HuH-7.5 (cell line): ENCODE measurements at places on chromosomes 1 and 21.

DNA sequence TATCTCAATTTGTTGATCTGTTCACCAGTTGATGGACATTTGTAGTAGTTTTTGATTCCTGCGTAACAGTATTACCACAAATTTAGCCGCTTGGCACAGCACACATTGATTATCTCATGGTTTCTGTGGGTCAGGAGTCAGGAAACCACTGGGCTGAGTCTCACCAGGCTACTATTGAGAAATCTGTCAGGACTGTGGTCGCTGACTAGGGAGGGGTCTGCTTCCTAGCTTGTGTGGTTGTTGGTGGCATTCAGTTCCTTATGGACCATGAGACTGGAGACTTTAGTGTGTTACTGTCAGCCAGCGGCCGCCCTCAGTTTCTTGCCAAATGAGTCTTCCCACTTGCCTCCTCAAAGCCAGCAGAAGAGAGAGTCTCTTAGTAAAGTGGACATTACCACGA lies 9.8 kb downstream of the PEX14 start:
- DNase-seq, result no peak

DNA sequence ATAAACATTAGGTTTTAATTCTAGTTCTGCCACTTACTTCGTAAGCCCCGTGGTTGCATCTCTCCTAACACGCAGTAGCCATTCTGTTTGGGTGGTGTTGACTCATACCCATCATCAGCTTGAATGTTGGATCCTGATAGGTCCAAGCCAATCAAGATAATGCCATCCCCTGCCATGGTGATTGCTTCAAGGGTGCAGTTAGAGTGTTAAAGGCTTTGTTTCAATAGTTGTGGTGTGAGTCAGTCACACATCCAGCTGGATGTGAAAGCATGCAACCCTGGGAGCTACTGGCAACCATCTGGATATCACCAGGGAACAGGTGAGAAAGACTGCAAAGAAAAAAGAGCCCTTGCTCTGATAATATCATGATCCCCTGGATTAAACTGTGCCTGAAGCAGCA lies 69.1 kb downstream of the OMA1 start:
- no peak for DNase-seq

DNA sequence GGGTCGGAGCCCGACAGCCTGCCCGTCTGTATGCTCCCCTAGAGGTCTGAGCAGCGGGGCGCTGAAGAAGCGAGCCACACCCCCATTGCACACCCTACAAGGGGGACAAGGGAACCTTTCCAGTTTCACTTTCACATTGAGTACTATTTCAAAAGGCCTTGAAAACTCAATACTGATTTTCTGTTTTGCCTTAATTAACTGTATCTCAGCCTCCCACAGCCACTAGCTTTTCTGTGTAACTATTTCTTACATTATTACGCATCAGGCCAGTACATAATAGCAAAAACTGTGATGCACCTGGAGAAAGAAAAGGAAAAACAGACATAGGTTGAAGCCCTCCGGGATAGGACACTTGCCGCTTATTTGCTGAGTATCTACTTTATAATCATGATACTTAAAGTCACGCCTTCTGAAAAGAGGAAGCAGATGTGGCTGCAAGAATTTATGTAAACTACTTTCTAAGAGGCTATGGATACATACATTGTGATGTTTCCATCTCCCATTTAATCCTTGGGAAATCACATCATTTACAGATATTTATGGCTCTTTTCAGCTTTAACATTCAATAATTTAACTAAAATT lies 1719.5 kb downstream of the MRPL39 start:
- no peak for DNase-seq

- no peak for DNase-seq
Measured at GRCh38 chr1:107997866-107998265, 32.9 kb upstream of the VAV3 start.

DNA sequence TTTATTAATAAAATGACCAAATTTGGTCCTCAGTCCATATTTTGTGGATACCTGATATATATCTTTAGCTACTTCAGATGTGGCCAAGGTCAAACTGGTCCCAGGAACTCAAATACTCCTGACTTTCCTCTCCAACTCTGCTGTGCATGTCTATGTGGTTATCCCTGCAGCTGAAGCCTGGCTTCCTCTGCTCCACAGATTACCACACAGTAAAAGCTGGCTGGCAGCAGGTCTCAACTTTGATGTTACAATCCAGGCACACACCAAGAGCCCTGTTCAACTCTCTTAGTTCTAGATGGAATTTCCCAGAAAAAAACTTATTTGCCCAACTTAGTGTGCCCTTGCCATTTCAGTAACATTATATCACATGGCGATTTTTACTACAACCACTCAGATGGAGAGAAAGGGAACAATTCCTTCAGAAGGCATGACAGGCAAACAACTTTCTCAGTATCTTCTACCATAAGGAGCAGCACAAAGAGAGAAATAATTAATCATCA lies 479.5 kb downstream of the PLPP3 start:
- DNase-seq, result no peak

DNA sequence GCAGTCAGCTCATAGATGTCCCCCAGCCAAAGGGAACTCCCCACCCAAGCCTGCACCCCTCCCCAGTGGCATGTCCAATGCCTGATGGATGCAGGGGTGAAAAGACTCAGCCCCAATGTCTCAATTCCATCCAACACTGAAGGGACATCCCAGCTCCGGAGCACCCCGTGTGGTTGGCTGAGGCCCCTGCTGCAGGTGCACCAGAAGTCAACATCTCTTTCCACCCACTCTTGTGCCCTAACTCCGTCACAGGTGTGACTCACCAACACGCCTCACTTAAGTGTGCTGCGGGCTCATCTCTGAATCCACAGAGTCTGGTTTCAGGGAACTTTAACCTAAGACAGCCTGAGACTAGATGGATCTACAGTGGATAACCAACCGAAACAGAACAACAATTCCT lies 40.9 kb upstream of the ZBTB18 start:
- DNase-seq, result no peak

DNA sequence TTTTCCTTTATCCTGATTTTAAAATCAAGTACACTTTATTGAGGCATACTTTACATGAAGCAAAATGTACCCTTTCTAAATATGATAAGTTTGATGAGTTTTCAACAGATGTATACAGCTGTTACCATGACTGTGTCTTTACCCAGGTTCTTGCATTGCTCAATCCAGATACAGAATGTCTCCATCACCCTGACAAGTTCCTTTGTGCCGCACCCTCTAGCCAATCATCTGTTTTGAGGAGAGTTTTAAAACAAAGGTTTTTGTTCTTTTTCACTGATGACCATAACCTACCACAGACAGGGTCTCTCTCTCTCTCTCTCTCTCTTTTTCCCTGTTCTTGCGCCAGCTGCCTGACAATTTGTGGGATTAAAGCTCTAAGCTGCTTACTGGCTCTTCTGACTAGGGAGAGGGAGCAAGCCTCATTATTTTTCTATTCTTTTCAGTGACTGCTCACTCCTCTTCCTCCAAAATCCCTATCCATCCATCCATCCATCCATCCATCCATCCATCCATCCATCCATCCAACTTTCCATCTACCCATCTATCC lies 1.2 kb upstream of the KCNE1 start:
- DNase-seq, result no peak

DNA sequence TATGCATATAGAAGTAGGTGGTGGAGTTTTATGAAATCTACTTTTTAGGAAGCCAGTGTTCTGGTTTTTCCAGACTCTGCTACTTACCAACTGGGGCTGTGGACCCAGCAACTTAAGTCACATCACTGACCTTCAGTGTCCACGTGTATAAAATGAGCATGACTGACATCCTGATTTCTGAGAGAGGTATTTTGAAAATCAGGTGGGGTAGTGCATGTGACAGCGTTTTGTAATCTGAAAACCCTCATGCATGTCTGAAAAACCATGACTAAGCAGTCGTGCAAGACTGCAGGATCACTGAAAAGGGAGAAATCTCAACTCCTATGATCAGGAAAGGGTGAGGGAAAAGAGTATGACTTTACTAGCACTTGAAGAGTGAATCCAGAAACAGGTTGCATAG lies 26.1 kb downstream of the CR1L start:
- DNase-seq, result no peak

- DNase-seq, result no peak
Measured at GRCh38 chr1:90864681-90865080, 147.6 kb upstream of the BARHL2 start.

GRCh38 chr1:156154317-156154749 lies 948 bp downstream of the SEMA4A start:
- DNase-seq, result no peak

DNA sequence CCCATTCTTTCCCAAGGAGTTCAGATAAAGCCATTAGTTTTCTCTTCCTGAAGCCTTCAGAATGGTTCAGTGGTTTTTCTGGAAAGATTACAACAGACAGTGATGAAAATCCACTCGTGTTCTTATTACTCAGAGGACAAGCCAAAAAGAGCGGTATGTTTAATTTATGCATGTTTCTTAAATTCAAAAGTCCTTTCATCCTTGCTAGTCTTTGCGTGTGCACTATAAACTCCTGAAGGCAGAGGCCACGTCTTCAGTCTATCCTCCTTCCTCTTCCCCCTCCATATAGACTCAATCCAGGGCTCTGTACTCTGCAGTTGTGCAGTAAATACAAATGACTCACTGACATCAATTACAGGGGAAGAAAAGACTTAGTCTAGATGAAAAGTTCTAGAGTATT lies 409.2 kb upstream of the PLXNA2 start:
- no peak for DNase-seq

- DNase-seq, result no peak
Measured at GRCh38 chr1:152502496-152503180, 8.0 kb upstream of the LCE5A start.

DNA sequence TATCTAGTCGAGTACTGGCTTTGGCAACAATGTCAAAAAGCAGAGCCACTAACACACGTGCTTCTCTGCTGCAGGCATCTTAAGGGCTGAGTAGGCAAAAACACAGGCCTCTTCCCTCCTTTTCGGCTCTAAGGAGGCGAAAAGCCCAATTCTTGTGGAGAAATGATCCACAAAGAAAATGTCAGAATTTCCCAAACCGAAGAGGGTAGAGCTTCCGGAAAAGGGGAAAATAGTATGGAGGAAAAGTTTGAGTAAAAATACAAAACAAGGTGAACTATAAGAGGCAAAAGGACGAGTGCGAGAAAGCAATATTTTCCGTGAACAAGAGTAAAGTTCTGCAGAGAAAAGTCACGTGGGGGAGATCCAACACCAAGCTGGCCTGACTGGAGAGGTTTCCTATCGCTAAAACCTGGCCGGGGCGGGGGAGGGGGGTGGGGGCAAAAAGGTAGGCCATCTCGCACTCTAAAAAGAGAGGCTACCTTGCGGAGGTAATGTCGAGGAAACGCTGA lies 551 bp downstream of the ZRANB2 start:
- no peak for DNase-seq

- DNase-seq, result no peak
Measured at GRCh38 chr1:206100226-206100815, 16.9 kb downstream of the AVPR1B start.

GRCh38 chr21:15875286-15875685 lies 145.5 kb downstream of the USP25 start:
- DNase-seq, result no peak

- no peak for DNase-seq
Measured at GRCh38 chr1:63326106-63326472, 3.7 kb downstream of the FOXD3 start.

DNA sequence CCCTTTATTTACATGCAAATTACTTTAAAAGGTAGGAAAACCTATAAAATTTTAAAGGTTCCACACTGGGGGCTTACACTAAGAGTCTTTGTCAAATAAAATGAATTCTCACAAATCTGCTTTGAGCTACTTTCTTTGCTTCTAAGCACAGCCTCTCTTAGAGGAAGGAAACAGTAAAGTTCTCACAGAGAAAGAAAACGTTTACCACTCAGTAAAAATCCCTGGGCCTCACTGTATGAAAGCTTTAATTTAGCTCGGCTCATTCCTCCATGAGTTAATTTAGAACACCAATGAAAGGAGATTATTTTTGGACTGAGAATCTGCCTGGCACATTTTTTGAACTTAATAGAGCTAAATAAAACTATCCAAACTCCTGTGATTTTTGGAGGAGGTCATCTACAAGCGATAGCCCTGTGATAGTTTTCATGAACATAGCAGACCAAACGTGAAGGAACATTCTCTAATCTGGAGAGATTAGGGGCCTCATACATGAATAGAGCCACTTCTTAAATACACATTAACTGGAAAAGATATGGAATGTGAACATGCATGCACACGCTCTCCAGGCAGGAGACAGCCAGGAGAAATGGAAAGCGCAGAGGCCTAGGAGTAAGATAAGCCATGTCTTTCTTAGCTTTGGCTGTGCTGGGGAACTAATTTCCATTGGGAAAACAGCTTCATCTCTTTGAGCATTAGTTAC lies 32.8 kb downstream of the PRRX1 start:
- DNase-seq, result no peak

DNA sequence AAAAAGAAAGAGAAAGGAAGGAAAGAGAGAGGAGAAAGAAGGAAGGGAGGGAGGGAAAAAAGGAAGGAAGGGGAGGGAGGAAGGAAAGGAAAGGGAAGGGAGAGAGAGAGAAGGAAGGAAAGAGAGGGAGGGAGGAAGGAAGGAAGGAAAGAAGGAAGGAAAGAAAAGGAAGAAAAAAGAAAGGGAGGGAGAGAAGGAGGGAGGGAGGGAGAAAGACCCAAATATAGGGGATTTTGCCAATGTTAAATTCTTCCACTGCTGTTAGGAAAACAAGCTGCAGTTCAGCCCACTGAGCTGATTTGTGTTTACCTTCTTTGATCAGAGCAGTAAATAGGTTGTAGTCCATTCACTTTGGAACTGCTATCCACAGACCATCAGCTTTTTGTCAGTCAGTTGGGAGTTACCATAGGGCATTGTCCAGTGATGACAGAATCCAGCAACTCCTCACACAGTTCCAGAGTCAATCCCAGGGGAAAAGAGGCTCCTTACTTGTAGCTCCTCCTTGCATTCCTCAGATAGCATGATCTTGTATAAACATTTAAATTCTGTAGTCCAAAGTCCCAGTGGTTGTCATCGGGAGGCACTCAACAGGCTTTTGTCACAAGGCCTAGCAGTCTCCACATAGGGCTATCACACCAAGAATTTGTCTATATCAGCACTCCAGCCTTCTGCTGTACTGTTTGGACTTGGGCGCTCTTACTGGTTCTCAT lies 13.5 kb upstream of the PPP1R8 start:
- DNase-seq, result peak; percentile 40

DNA sequence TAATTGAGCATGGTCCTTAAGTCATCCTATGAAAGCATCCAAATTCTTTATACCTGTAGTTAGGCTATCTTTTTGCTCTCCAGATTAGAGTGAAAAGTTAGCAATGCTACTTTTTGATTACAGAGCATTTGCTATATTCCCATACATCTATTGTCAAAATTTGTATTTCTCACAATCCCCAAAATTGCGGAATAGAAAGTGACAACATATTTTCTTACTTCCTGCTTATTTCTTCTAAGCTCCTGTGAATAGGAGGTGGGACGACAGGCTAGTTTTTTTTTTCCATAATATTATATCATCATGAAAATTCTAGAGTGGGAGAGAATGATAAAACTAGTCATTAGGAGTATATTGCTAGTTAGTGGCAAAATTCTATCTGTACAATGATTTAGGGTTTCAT lies 264.0 kb upstream of the DPYD start:
- no peak for DNase-seq

- no peak for DNase-seq
Measured at GRCh38 chr1:16981269-16981849, 939 bp upstream of the MFAP2 start.
